NB4 (cell line): ENCODE measurements at places on chromosomes 2 and 18.

- no peak for DNase-seq
These were observed 87.0 kb upstream of the GATA6 start for GRCh38 chr18:22082408-22082807.

- peak; percentile 17 for DNase-seq
These were observed 343.8 kb downstream of the CYRIA start for GRCh38 chr2:16321872-16322271.

DNA sequence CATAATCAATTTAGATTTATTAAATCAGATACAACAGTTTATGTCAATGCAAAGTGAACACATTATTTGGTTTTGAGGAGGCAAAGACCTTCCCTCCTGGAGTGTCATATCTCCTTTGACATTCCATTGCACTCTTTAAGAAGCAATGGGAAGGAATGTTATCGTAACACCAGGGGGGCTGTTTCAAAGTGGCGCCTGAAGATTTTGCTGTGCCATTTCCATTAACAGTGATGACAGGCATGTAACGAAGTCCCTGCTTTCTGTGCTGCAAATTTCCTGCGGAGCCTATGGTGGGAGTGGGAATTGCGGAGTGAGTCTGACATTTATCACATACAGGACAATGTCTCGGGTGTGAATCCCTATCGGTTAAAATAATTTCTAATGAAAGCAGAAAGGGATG is 499.6 kb upstream of the RAB6C start:
- DNase-seq = no peak

- no peak for DNase-seq
These were observed 110.3 kb upstream of the RMP24 start for GRCh38 chr18:35862119-35862640.

DNA sequence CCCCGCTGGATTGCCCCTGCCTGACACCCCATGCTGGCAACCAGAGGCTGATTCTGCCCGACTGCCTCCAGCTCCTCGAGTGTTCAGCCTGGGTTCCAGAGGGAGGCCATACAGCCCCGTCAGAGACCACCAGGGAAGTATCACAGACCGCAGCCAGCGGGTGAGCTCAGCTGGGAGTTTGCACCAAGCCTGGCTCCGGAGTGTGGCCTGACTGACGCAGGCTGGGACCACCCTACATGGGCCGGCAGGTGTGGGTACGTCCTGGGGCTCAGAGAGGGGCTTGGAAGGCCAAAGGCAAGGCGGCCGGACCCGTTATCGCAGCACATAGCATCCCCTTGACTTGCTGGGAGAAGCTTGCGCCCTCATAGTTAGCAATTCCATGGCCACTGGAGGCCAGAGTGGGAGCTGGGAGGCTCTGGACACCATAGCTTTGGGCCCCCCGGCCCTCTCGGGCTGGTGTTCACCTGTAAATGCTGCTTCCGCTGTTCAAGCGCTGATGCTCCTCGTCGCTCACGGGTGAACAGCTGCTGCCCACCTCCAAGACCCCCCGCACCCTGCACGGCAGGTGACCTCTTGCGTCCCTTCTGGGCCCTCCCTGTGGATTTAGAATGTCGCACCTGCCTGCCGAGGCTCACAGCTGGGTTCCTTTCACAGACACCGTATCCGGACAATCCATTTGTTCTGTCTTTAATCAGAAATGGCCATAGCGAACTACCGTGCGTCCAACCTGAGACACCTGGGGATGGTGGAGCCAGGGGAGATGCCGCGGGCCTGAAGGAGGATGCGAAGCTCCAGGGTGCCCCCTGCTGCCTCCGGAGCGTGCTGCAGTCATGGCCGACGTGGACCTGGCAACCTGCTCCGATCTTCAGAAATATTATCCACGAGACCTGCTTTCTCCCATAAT is 31.2 kb upstream of the SLC66A3 start:
- peak; percentile 67 for DNase-seq

DNA sequence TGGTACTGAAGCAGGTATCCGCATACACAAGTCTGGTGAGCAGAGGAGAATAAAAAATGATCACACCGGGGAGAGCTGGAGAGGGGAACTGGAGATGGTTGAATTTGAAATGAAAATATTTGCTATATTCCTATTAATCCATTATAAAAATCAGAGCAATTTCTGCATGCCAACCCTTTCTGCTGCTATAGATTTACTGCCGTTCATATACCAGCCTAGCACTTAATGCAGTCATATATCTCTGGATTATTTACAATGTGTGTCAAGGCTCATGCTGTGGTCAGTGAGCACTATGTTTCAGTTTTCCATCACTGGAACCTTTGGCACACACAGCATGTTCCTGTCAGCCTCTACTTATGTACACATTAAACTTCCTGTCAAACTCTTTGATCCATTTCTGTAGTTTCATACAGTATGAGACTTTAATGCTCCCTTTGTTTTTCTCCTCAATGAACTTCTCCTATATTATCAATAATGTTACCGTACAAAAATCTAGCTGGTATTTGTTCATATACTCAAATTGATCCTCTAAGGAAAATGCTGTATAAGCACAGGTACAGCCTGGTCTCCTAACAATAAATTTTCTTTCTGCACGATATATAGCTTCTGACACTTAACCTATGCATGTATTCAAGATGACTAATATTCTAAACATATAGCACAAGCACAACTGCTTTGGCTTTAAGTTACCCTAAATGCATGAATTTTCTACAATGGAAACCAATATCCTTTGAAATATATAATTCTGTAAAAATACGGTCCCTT is 36.7 kb downstream of the FANCL start:
- DNase-seq = no peak

DNA sequence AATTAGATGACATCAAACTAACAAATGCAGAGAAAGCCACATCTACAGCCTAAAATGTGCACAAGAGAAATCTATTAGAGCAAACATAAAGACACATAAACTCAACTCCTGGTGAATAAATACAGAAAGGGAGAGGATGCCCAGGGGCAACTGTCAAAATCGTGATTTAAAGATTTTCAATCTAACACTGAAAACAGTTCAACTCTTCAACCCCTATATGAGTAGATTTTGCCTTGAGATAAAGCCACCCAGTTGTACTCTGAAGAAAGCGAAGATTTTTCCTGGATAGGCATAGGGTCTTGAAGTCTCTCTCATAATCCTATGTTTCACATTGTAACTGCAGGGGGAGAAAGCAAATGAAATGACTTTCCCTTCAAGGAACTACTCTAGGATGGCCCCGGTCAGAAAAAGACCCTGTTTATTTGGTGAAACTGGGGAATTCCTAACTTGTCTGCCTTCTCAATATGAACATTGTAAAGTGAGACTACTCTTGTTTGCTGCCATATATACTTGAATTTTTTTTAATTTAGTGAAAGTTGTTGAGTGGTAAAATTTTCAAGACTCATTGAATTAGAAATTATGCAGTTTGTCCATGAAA is 226.7 kb downstream of the ERBB4 start:
- no peak for DNase-seq

GRCh38 chr2:160351956-160352355 is 141.7 kb downstream of the RBMS1 start:
- DNase-seq = peak; percentile 65

- DNase-seq = no peak
These were observed 24.0 kb downstream of the C2orf49 start for GRCh38 chr2:105361102-105361889.

- DNase-seq = no peak
These were observed 311.7 kb downstream of the EIPR1 start for GRCh38 chr2:3065928-3066327.

DNA sequence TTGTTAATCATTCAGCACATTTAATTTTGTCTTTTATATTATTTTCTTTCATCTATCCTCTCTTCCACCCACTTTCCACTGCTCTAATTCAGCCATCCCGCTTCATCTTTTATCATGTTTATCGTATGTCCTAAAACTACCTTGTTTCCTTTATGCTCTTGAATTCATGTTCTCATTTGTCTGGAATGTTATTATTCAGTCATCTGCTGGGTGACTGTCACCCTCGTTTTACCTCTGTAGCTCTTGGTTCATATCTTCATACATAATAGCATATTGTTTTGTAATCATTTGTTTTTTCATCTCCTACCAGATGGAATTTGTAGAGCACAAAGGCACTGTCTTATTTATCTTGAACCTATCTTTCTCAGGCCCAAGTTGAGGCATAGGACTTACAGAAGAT is 37.0 kb downstream of the SMCHD1 start:
- no peak for DNase-seq

DNA sequence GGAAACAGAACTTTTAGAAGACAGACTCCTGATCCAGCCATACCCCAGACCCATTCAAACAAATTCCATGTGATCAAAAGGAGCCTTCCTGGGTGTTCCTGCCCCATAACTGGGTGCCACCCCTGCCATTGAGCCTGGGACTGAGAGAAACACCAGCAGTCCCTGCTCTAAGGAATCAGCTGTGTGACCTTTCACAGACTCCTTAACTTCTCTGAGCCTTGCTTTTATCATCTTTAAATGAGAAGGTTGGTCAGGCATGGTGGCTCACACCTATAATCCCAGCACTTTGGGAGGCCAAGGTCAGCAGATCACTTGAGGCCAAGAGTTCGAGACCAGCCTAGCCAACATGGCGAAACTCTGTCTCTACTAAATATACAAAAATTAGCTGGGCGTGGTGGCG is 20.6 kb downstream of the CIDEA start:
- no peak for DNase-seq

DNA sequence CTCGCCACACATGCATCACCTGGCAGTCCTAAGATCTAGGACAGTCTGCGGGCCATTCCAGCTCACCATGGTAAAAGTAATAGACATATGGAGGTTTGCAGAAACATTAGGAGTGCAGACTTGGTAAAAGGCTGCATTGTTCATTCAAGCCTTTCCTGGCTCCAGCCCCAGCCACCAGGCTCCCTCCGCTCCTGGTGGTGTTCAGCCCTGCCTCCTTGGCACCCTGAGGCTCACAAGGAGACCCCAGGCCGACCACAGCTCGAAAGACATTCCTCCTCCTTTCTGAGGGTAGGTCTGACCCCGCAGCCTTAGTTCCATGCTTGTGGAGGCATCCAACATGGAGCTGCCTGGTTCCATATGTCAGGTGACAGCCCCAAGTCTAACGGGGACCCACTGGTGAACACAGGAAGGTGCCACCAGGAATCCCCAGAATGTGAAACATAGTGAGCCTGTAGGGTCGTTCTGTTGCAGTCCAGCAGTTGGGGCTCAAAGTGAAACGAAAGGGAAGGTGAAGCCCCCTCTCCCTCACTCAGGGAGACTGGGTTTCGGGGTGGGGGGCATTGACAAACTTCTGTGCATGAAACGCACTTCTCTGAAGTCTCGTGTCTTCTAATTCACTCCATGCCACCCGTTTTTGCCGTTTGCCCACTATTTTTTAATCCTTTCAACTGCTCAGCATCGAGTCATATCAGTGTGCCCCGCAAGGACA is 5.0 kb upstream of the SP100 start:
- DNase-seq = no peak

GRCh38 chr2:68911709-68912108 is 40.5 kb upstream of the BMP10 start:
- peak; percentile 66 for DNase-seq

DNA sequence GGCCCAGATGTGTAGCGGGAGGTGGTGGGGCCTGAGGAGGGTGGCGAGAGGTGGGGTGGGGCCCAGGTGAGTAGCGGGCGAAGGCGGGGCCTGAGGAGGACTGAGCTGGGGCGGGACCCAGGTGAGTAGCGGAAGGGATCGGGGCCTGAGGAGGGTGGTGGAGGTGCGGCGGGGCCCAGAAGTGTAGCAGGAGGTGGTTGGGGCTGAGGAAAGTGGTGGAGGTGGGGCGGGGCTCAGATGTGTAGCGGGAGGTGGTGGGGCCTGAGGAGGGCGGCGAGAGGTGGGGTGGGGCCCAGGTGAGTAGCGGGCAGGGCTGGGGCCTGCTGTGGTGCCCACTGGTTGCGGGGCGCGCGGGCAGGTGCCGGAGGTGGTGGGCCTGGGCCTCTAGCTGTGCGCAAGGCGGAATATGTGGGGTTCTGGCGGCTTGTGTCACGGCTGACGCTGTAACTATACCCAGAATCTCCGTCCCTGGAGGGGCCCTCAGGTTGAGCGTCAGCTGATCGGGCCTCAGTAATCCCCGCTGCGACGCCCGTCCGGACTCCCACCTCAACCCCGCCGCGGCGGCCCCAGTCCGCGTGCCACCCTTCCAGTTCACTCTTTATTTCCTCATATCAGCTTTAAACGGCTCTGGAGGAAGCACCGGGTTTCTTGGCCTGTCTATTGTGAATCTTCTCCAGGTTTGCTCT is 866 bp upstream of the SF3B6 start:
- DNase-seq = peak; percentile 75

GRCh38 chr2:237352279-237352845 is 61.6 kb downstream of the COL6A3 start:
- no peak for DNase-seq

GRCh38 chr2:9982248-9982647 is 30.8 kb downstream of the GRHL1 start:
- DNase-seq = no peak

- DNase-seq = no peak
These were observed 29.9 kb downstream of the C18orf54 start for GRCh38 chr18:54387631-54388030.
